ENCODE measurements at places on chromosomes 6 and 20.

GRCh38 chr6:130076512-130076911 is 58.1 kb downstream of the L3MBTL3 start:
- DNase-seq, result no peak

DNA sequence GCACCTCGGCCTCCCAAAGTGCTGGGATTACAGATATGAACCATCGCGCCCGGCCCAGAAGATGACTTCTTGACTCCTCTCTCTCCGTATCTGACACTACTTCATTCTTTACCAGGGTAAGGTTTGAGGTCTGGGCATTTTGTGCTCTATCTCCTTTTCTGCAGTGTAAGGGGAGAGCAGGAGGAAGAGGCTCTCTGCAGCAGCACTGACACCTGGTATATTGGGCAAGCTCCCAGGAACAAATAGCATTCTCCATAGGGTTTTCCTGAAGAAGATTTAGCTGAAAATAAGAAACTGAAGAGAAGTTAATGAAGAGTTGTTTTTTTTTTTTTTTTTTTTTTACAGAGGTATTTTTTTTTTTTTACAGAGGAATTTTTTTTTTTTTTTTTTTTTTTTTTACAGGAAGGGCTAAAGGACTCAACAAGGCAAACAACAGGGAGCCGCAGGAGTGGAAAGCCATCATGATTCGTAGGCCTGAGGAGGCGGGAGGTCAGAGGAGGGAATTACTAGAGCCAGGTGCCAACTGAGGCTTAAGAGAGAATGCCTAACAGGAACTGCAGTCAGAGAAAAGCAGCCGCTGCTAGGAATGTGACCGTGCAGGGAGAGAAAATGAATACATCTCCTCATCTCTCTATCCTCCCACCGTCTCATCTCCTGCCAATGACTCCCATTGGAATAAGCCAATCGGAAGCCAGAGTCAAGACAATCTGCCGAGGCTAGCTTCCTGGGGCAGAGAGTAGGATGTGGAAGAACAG is 34.7 kb upstream of the ADGRF4 start:
- no peak for DNase-seq

DNA sequence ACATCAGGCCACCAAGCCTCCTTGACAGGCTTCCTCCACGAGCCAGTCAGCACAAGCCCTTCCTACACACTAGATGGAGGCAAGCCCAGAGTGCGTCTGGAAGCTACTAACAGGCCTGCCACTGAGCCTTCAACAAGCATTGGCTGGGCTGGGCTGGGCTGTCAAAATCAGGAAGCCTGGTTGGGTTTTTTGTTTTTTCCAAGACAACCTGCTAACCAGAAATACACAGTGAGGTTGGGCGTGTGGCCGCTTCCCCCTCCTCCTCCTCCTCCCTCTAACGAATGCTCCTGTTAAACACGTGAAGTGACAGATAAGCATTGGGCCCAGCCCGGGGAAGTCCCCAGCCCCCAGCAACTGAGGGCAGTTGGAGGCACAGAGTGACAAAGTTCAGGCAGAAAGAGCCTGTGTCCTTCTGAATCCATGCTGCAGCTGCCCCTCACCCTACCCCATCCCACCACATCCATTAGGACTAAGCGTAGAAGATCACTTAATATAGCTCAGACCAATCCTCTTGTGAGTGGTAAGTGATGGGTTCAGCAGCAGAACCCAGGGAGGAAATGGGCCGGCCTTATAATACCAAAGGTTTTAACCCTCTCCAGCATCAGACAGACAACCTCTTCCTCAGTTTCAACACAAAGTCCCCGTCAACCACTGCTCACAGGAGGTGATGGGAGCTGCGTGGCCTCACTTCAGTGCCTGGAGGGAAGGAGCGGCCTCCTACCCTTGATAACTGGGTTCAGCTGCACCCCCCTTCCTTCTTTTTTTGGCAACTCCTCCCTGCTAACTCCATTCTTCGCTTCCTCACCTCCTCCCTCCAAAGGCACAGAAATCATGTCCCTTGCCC is 1.1 kb downstream of the NFATC2 start:
- peak; percentile 79 for DNase-seq

GRCh38 chr6:80523531-80523997 is 417.1 kb downstream of the BCKDHB start:
- no peak for DNase-seq

GRCh38 chr6:87919416-87919815 is 128.2 kb upstream of the SPACA1 start:
- DNase-seq, result no peak

DNA sequence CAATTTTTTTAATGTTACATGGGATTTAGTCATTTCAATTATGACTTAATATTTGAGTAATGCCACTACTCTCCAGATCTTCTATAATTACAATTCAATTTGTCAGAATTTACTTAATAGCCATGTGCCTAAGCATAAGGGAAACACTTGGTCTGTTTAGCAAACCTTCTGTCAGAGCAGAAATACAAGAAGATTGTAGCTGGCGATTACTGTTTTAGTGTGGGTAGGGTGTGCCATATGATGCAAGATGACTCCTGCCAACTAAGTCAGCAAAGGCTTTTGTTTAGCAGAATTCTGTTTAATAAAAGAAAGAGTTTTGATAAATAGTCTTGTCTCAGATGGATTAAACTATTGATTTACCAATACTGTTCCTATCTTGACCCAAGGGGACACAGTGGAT is 455.4 kb downstream of the RNF144B start:
- DNase-seq, result no peak

DNA sequence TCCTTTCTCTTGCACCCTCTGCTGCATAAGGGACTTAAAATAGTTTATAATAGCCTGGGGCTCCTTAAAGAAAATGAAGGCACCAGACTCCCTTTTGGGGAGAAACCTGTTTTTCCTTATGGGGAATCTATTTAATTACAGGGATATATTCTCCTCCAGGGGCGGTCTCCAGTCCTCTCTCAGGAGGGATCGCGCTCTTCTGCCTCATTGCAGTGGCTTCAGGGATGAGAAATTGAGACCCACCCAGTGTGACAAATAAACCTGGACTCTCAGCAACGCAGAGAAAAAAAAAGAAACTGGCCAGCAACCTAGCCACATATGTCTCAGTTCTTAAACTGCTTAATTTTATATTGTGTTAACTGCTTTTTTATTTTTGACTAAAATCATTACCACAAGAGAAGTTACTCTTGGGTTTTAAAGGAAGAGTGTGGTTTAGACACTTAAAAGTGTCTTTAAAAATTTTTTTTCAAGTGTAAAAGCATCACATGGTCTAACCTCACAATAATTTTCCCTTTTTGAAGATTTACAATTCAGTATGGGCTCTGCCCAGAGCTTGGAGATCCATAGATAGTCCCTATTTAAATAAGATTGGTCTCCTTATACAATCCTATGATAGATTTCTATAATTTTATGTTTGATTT is 11.7 kb upstream of the GOPC start:
- no peak for DNase-seq

GRCh38 chr6:118712969-118713368 is 61.6 kb upstream of the CEP85L start:
- DNase-seq, result no peak

- no peak for DNase-seq
Measured at GRCh38 chr6:33118525-33119123, 42.8 kb downstream of the HLA-DPB1 start.

All from activated CD4-positive, alpha-beta T cell treated with anti-CD3 and anti-CD28 coated beads for 4 hours (primary cell).